ENCODE measurements at places on chromosomes 12 and 14.

DNA sequence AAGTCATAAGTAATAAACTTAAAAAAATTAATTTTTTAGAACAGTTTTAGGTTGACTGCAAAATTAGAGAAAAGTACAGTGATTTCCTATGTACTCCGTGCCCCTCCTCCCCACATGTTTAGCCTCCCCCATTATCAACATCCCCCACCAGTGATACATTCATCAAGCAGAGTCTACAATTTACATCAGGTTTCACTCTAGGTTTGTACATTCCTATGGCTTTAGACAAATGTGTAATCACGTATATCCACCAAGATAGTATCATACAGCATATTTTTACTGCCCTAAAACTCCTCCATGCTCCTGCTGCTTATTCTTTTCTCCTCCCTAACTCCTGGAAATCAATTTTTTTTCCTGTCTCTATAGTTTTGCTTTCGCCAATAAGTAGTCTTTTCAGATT is 438.7 kb downstream of the LRFN5 start:
- no peak for DNase-seq

DNA sequence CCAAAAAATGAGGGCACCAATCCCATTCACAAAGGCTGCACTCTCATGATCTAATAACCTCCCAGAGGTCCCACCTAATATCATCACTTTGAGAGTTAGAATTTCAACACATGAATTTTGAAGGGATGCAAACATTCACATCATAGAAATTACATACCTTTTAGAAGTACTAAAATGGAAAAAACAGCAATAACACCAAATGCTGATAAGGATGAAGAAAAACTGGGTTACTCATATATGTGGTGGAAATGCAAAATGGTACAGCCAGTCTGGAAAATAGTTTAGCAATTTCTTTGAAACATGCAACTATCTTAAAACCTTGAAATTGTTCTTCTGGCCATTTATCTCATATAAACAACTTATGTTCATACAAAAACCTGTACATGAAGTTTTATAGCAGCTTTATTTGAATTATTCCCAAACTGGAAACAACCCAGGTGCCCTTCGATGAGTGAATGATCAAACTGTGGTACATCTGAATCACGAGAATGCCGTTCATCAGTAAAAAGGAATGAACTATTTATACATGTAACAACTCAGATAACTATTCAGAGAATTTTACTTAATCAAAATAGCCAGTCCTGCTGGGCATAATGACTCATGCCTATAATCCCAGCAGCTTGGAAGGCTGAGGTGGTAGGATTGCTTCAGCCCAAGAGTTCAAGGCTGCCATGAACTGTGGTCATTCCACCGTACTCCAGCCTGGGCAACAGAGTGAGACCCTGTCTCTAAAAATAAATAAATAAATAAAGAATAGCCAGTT is 109.4 kb upstream of the SSTR1 start:
- no peak for DNase-seq

- DNase-seq = peak; percentile 90
These were observed 82.3 kb downstream of the RIMBP2 start for GRCh38 chr12:130633771-130634170.

- no peak for DNase-seq
These were observed 36.0 kb downstream of the MAP3K9 start for GRCh38 chr14:70773182-70773862.

DNA sequence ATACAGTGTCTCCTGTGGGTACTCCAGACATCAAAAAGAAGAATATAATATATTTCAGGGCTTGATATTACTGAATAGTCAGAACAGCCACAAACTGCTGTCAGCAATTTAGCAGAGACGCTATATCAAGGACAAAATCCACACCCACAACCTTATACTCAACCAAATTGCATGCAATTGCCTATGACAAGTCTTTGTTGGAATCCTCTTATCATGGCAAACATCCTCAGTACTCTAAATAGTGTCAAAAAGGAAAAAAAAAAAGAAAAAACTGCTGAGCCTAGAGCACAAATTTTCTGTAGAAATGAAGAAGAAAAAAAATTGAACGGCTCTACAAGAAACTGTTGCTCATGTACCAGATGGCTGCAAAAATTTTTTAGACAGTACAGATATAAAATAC is 485.7 kb downstream of the TMTC2 start:
- DNase-seq = no peak

- DNase-seq = no peak
These were observed 21.6 kb upstream of the TESC start for GRCh38 chr12:117120787-117121186.

DNA sequence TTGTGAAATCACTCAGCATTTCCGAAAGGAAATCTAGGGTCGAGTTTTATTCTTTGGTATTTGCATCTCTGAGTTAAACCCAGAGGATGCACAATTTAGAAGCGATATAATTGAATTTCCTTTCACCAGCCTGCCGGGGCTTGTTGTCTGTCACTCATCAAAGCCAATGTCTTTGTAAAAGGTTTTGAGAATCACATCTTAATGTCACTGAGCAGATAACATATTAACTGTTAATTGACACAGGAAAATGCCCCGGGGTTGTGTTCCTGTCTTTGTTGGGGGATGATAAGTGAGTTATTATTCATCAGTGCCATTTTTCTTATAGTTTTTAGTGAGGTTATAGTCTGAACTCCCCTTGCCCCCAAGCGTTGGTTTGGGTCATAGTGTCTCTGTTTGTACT is 73.4 kb downstream of the DUSP6 start:
- no peak for DNase-seq

- no peak for DNase-seq
These were observed 21.0 kb downstream of the DIO3 start for GRCh38 chr14:101582294-101582693.

DNA sequence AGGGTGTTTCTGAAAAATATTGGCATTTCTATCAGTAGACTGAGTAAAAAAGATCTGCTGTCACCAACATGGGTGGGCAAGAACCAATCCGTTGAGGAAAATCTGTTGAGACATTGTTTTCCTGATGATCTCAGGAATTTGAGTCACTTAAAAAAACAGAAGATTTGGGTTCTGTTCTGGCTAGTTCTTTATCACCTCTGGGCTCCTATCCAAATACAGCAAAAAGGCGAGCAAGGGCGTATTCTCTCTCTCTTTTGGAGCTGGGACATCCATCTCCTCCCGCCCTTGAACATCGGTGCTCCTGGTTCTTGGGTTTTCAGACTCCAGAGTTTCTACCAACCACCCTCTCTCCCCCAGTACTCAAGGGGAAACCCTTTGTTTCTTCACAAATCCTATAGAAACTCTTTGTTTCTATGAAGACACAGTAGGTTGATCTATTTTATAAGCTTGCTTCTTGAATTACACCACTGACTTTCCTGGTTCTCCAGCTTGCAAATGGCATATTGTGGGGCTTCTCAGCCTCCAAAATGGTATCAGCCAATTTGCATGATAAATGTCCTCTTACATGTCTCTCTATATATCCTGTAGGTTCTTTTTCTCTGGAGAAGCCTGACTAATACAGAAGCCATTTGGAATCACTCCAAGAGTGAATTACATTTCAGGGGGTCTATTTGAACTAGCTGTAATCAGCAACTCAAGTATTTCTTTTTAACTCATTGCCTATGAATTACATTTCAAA is 263.9 kb upstream of the TMTC1 start:
- DNase-seq = peak; percentile 88

DNA sequence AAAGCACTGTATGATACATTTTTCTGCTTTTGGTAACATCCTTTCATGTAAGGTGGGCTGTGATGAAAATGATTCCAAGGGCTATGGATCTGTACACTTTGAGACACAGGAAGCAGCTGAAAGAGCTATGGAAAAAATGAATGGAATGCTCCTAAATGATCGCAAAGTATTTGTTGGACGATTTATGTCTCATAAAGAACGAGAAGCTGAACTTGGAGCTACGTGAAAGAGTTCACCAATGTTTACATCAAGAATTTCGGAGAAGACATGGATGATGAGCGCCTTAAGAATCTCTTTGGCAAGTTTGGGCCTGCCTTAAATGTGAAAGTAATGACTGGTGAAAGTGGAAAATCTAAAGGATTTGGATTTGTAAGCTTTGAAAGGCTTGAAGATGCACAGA is 22.1 kb upstream of the SRGAP1 start:
- no peak for DNase-seq

DNA sequence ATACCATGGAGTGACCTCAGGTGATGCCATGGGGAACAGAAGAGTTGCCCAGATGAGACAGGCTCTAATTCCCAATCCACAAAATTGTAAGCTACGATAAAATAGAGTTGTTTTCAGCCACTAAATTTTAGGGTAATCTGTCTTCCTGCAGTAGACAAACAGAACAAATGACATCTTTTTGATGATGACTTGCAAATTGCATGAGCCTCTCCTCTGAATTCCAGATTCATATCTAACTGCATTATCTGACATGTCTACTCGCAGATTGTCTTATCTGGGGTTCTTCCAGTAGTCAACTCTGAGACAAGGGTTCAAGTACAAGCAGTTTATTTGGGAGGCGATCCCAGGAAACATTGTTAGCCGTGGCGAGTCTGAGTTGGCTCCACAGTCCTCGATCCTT is 14.4 kb upstream of the ERC1 start:
- no peak for DNase-seq

DNA sequence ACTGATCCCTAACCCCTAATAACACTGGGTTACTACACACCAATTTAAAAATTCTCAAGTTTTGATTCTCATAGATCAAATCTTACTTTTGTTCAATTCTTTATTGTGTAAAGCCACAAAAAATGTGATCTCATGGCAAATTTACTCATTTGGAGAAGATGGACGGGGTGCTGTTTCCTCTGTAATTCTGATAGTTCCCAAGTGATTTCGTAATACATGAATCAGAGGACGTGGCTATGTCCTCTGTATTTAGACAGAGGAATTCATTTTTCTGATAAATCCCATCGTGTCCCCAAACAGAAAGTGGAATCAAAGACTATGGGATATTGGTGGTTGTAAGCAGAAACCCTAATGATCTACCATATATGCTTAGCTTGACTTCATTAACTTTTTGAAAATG is 76.6 kb upstream of the GNG2 start:
- no peak for DNase-seq

DNA sequence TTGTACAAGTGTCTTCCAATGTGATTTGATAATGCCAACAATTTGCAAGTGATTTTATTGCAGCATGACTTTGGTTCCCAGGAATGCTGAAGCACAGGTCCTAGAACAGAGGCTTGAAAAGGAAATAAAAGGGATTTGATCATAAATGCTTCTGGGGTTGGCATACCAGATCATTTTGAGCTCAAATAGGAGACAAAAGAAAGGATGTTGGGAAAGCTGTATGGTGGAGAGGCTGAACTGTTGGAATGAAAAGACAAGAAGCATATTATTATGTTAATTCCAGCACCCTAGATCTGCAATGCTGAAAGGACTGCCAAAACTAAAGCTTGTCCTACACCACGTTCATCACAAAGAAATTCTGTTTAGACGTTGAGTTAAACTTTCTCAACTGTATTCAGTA is 143.1 kb downstream of the BICD1 start:
- DNase-seq = no peak

- DNase-seq = no peak
These were observed 368.0 kb downstream of the CCDC91 start for GRCh38 chr12:28558250-28558649.

DNA sequence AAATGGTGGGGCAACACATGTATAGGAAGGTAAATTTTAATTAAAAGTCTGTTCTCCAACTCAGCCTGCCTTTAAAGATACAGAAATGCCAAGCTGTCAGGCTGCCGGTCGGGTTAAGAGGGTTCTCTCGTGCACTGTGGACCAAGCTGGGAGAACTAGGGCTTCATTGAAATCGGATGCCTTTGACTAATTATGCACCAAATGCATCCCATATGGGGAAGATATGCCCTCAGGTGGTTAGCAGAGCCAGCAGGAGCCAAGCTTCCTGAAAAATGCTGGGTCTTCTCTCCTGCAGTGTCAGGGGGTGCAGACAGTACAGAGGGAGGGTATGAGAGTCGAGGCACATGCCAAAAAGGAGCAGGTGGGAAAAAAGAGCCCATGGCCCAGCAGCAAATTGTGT is 236.1 kb downstream of the CACNA1C start:
- no peak for DNase-seq

DNA sequence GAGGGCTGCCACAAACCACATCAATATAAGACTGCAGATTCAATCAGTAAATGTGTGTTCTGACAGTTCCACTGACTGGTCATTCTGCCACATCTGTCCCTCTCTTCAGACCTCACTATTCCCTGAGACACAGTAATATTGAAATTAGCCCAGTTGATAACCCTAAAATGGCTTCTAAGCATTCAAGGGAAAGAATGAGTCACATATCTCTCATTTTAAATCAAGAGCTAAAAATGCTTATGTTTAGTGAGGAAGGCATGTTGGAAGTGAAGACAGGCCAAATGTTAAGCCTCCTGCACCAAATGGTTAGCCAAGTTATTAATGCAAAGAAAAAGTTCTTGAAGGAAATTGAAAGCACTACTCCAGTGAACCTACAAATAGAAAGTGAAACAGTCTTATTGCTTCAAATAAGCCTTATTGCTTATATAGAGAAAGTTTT is 24.5 kb upstream of the KIF21A start:
- DNase-seq = no peak

DNA sequence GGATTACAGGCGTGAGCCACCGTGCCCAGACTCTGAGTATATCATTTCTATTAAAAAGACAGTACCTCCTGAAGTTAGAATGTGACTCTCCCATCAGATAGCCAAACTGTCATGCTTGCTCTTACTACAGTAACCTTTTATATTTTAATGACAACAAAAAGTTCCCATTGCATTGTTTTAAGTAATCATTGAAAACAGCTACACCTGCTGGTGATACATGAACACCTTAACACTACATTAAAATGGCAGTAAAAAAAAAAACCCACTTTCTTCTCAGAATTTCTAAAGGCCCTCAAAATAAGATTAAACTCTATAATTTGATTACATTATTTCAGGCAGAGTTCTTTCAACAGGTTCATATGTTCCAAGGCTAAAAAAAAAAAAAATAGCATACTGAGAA is 76.7 kb downstream of the SH2B3 start:
- no peak for DNase-seq

DNA sequence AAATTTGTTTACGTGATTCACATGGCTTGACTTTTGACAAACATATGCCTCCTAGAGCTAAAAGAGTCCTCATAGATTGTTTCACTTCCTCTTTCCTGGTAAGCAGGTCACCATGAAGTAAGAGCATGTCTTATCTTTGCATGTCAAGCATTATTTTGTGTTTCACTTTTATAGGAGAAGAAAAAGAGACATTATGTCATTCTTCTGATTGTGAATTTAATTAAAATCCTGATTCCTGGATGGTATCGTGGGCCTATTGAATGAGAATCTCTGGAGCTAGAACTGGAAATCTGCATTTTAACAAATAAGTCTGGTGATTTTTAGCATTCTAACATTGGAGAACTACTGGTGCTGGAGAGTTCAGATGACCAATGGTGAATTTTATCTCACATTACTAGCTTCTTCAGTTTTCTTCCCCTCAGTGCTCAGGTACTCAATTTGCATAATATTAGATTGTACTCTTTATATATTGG is 218.6 kb upstream of the ATP2B1 start:
- DNase-seq = no peak

DNA sequence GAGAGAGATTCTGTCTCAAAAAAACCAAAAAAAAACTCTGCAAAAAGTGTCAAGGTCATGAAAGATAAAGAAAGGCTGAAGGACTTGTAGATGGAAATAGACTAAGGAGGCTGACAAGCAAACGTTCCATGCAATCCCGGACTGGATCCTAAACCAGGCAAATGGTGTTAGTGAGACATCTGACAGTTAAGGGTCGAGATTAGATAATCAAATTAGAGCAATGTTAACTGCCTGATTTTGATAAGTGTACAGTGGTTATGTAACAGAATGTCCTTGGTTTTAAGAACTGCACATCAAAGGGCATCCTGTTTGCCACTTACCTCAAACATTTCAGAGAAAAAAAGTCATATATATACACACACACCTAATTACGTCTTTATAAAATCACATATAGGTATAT is 3.5 kb upstream of the RAN start:
- no peak for DNase-seq
